ENCODE measurements at places on chromosomes 5 and 9.

DNA sequence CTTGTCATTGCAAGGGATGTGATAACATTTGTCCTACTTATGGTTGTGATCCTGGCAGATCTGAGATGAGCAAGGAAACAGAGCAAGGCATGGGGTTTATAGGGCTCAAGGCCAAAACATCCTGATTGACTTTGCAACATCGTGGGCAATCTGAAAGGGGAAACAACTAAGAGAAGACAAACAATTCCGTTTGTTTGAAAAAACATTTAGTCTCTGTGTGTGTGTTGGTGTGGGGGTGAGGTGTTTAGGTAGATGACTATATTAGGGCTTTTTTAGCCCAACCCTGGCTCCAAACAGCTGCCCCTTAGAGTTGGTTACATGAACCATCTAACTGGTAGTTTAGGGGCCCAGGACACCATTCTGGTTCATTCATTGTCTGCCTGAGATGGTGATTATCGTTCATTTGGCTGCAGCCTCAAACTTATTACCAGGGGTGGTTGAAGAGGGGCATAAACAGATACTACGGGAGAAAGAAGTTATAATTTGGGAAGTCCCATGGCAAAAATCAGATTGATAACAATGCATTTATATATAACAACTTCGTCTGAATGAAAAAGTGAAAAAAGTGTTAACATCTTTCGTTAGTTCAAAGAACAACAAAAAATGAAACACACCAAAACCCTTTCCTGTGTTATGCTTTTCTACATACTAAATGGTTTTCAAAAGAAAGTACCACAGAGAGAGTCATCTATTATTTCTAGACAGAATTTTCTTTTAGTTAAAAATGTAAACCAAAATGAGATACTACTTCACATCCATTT lies 5.7 kb downstream of the FYB1 start:
- peak overlapping the region; percentile 73 for H3K4me3 ChIP-seq
- no peaks in the 10 kb centered on the region for H3K27me3 ChIP-seq
- H3K4me1 ChIP-seq: peaks cover 93% of the 10 kb centered on the region
- DNase-seq: no peak
- peak overlapping the region; percentile 92 for H3K27ac ChIP-seq

DNA sequence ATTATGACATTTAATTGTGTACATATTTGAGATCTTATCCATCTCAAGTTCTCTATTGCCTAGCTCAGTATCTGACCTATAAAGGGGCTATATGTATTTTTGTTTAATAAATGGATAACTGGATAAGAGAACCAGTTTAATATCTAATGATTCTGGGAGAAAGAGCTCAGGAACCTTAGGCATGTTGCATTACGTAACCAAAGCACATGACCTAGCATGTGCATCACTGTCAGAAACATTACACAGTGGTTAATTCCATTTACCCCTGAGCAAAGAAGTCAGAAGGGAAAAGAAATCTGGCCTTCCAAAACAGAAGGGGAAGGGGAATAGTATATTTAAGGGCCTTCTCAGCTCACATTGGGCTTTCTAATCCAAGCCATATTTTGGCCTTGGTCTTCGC lies 12.3 kb downstream of the PAPPA start:
- H3K36me3 ChIP-seq: no peaks in the 10 kb centered on the region
- no peak overlapping the region for H3K27ac ChIP-seq

DNA sequence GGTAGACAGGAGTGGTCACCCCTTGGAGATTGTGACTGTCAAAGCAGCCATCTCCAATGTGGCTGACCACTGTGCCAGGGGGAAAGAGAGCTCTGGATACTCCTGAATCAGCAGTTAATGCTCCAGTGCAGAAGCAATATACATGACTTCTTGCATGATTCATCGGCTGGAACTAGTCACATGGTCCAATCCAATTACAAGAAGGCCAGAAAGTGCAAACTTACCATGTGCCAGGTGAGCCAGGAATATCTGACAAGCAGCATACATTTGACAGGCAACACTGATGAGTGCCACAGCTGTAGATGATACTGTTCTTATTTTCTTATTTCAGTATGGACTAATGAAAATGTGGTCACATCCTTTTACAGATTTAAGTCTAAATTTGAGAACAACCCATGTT lies 440.0 kb upstream of the MPDZ start:
- no peak overlapping the region for H3K27ac ChIP-seq
- no peaks in the 10 kb centered on the region for H3K4me1 ChIP-seq
- H3K27me3 ChIP-seq: no peaks in the 10 kb centered on the region
- H3K4me3 ChIP-seq: no peak overlapping the region
- DNase-seq: no peak

- H3K27ac ChIP-seq: no peak overlapping the region
- H3K4me1 ChIP-seq: peaks cover 40% of the 10 kb centered on the region
- H3K27me3 ChIP-seq: peaks cover 3% of the 10 kb centered on the region
- DNase-seq: no peak
- H3K36me3 ChIP-seq: no peaks in the 10 kb centered on the region
These were observed 276.0 kb downstream of the AUH start for GRCh38 chr9:91085517-91086291.

GRCh38 chr5:67773411-67774266 lies 441.9 kb upstream of the PIK3R1 start:
- no peak for DNase-seq
- H3K27ac ChIP-seq: no peak overlapping the region
- no peak overlapping the region for H3K4me3 ChIP-seq
- no peaks in the 10 kb centered on the region for H3K36me3 ChIP-seq
- H3K4me1 ChIP-seq: peaks cover 2% of the 10 kb centered on the region

GRCh38 chr5:164741376-164741775 lies 1236.0 kb downstream of the MAT2B start:
- no peak for DNase-seq
- H3K36me3 ChIP-seq: no peaks in the 10 kb centered on the region
- no peak overlapping the region for H3K27ac ChIP-seq
- peaks cover 9% of the 10 kb centered on the region for H3K4me1 ChIP-seq

GRCh38 chr9:109639674-109640579 lies 140.1 kb upstream of the PALM2AKAP2 start:
- no peak overlapping the region for H3K4me3 ChIP-seq
- H3K27me3 ChIP-seq: peaks cover 59% of the 10 kb centered on the region
- DNase-seq: no peak
- no peaks in the 10 kb centered on the region for H3K4me1 ChIP-seq
- no peaks in the 10 kb centered on the region for H3K36me3 ChIP-seq

- peaks cover 13% of the 10 kb centered on the region for H3K36me3 ChIP-seq
- no peaks in the 10 kb centered on the region for H3K4me1 ChIP-seq
- H3K27me3 ChIP-seq: no peaks in the 10 kb centered on the region
- H3K27ac ChIP-seq: no peak overlapping the region
These were observed 31.2 kb upstream of the CDK5RAP2 start for GRCh38 chr9:120610975-120611689.

DNA sequence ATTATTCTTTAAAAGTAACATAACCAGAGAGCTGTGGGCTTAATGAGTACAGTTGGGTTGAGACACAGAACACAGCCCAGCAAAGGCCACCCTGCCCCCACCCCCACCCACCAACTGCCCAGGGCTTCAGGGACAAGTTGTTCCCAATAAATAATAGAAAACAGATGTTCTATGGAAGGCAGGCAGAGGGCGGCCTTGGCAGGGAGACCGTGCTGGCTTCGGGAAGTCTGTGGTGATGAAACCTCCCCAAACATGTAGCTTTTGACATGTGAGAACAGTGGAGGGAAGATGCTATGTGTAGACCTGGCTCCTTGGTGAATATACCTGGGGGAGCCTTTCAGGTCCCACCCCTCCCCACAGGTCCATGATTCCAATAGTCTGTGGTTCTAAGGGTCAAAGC lies 10.0 kb downstream of the TRAF1 start:
- H3K4me1 ChIP-seq: peaks cover 92% of the 10 kb centered on the region
- peak overlapping the region; percentile 90 for H3K27ac ChIP-seq
- peaks cover 97% of the 10 kb centered on the region for H3K36me3 ChIP-seq
- H3K4me3 ChIP-seq: peak overlapping the region; percentile 58
- DNase-seq: no peak
- H3K27me3 ChIP-seq: no peaks in the 10 kb centered on the region

DNA sequence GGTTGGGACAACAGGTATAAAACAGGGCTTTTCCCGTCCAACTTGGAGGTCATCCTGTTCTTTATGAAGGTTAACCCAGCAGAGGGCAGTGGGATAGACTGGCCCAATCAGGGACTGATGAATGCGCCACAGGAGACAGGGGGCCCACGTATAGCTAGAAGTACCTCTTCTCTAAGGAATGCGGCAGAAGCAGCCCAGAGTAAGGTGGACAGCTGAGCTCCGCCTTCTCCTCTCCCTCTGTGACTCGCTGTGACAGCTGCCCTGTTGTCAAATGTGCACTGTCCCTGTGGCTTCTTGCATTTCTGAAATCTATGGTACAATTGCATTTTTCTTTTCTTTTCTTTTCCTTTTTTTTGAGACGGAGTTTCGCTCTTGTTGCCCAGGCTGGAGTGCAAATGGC lies 306.6 kb downstream of the FBXL7 start:
- no peaks in the 10 kb centered on the region for H3K4me1 ChIP-seq
- no peaks in the 10 kb centered on the region for H3K27me3 ChIP-seq
- no peak overlapping the region for H3K27ac ChIP-seq
- no peak overlapping the region for H3K4me3 ChIP-seq

DNA sequence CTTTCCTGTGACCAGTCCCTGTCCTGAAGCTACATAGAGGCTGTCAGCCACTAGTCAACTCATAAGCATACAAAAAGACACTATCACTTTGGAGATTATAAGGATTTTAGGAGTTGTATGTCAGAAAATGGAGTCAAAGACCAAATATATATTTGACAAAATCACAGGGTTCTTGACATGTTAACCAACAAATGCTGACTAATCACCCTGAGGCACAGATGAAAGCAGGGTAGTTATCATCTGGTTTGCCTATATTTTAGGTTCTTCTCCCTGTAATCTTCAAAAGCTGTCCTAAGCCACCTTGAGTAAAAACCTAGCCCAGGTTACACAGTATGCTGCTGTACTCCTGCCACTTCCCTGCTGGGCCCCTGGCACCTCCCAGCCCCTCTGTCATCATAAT lies 64.7 kb upstream of the ERCC6L2 start:
- peaks cover 3% of the 10 kb centered on the region for H3K36me3 ChIP-seq
- peaks cover 10% of the 10 kb centered on the region for H3K27me3 ChIP-seq
- H3K4me1 ChIP-seq: peaks cover 33% of the 10 kb centered on the region
- no peak for DNase-seq

DNA sequence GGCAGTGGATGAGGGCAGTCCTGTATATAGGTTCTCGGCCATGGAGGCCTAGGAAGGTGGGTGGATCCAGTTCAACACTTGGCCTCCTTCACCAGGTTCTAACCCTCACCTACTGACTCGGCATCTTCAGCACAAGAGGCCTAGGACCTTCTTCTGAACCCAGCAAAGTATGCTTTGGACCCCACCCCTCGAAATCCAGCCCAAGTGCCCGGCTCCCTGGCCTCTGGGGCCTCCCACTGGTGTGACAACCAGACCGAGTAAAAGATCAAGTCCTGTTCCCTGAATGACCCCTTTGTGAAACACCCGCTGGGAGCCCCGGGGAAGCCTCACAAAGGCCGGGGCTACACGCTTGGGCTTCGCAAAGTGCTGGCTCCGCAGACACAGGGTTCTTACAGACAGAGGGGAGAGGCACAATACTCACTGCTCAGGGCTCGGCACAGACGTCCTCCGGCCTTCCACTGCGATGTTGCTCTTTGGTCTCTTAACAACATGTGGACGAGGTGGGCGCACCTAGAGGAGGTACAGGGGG lies 47.0 kb downstream of the CRB2 start:
- no peak for DNase-seq
- peaks cover 9% of the 10 kb centered on the region for H3K36me3 ChIP-seq
- no peak overlapping the region for H3K27ac ChIP-seq
- no peak overlapping the region for H3K4me3 ChIP-seq

- no peaks in the 10 kb centered on the region for H3K36me3 ChIP-seq
- H3K27ac ChIP-seq: no peak overlapping the region
- peaks cover 8% of the 10 kb centered on the region for H3K4me1 ChIP-seq
- no peak for DNase-seq
- H3K4me3 ChIP-seq: no peak overlapping the region
- peaks cover 25% of the 10 kb centered on the region for H3K27me3 ChIP-seq
These were observed 327.7 kb downstream of the PIK3R1 start for GRCh38 chr5:68543212-68543611.

Measured in activated T-cell treated with anti-CD3 and anti-CD28 coated beads, Interleukin-2, amount 50 U/mL, for 24 hours (primary cell).